BJ (cell line): ENCODE measurements at places on chromosomes 5 and 9. TPM values are rescaled to one million over a fixed set of nuclear protein-coding genes. Genes with fewer than 3 reads are reported as not detected.

Gene ARSI
- polyA plus RNA-seq = 5.2 and 9.8 TPM in 2 replicates

Gene C1QTNF2
- polyA plus RNA-seq = 0.69 and 0.98 TPM in 2 replicates

Gene FASTKD3
- polyA plus RNA-seq = 5.6 and 9.2 TPM in 2 replicates

Gene LECT2
- 0.10 TPM in 1 of 2 replicates, not detected in the other for polyA plus RNA-seq

Gene TAF11L5
- polyA plus RNA-seq = not detected in 2 replicates

Gene SPOCK1
- polyA plus RNA-seq = 293 and 304 TPM in 2 replicates

DNA sequence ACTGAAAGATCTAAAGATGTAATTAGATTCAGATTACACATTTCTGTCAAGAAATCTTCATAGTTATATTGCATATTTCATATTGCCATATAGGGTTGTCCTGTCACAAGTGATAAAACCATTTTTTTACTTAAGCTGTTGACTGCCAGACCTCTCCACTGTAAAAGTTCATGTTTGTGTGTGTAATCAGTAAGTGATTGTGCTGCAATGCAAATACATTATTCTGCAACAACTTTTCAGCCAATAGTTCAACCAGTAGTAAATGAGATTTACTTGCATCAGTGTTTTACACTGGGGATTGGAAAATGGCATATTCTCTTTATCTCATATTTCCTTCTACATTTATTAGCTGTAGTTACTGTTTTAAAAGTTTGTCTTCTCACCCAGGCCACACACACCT is 603.9 kb upstream of the RORB start:
- DNase-seq = no peak

DNA sequence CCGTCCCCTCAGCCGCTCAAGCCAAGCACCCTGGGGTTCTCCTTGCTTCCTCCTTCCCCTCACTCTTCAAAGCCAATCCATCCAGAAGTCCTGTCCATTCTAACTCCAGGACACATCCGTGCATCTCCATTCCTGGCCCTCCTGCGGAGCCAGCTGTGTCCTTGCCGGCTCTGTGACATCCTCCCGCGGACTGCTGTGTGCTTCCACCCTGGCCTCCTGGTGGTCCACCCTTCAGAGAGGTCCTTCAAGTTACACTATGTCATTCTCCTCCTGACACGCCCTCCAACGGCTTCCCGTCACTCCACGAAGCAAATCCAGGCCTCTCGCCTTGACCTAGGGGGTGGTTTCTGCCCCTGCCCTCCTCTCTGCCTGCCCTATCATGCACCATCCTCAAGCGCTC is 13.0 kb upstream of the SCGB3A1 start:
- no peak for DNase-seq

DNA sequence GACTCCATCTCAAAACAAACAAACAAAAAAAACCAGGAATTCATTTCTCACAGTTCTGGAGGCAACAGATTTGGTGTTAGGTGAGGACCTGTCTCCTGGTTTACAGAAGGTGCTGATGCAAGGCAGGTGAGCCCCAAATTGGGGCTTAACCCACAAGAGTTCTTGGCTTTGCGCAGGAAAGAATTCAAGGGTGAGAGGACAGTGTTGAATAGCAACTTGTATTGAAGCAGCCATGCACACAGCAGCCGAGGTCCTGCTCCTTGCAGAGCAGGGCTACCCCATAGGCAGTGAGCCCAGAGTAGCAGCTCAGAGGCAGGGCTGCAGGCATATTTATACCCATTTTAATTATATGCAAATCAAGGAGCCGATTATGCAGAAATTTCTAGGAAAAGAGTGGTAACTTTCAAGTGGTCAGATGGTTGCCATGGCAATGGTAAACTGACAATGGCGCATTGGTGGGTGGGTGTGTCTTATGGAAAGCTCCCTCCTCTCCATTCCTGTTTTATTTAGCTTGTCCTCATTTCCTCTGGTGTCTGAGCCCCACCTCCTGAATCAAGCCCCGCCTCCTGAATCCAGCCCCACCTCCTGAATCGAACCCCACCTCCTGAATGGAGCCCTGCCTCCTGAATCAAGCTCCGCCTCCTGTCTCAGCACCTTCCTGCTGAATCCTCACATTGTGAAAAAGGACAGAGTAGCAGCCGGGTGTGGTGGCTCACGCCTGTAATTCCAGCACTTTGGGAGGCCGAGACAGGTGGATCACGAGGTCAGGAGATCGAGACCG is 34.5 kb upstream of the COL5A1 start:
- no peak for DNase-seq

DNA sequence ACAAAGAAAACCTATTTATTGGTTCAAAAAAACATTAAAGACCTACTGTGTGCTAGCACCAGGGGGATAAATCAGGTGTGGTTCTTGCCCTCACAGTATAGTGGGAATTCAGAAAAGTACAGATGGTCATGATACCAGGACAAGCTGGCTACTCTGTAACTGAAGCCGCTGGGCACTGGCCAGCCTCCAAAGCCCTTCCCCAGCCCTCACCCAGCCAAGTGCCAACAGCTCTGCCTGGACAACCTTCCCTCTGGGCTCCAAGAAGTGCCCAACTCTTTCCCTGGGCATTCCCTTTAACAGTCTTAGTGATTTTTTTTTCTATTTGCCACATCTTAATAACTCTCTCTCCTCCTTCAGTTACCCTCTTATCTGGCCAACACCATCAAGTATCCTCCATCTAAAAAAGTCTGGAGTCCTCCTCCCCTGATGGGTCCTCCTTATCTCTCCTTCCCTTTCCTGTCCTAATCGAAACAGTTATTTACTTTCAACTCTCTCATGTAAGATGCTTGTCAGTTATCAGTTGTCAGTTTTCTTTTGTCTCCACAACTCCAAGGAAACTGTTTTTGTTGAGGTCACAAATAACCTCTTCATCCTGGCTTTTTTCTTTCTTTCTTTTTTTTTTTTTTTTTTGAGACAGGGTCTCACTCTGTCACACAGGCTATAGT is 13.3 kb upstream of the SEPTIN8 start:
- no peak for DNase-seq

GRCh38 chr5:64939772-64940510 is 171.2 kb downstream of the CWC27 start:
- no peak for DNase-seq

DNA sequence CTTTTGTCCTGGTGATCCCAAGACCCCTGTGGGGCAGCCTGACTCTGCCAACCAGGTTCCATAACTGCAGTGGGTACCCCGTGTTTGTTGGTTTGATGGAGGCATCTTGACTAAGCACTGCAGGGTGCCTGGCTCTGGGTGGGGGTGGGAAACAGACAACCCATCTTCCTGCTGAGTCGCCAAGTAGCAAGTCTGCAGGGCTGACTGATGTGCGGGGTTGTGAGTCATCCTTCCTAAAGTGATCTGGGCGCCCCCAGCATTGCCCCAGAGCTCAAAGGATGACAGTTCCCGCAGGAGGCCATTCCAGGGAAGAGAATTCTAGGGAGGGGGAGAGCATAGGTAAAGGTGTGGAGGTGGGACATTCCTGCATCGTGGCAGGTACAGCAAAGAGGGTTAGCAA is 23.5 kb downstream of the DAB2IP start:
- no peak for DNase-seq

- DNase-seq = no peak
These were observed 6.3 kb upstream of the DNAJB5 start for GRCh38 chr9:34983209-34983608.

DNA sequence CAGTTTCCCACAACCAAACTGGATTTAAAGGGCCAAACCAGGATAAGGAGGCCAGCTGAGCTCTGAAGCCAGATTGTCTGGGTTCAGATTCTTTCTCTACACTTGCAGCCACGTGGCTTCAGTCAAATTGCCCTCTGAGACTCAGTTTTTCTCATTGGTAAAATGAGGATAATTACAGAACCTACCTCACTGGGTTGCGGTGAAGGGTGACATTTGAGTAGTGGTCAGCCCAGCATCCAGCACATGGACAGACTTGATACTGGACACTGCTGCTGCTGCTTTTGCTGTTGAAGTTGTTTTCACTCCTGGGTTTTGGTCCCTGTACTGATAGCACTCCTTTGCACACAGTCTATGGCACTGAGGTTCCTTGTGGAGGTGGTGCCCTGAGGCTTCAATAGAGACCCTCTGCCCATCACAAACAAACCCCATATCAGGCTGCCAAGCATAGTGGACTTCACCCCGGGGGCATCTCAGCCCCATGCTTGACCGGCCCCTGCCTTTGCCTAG is 25.7 kb upstream of the CDKN2AIPNL start:
- no peak for DNase-seq

DNA sequence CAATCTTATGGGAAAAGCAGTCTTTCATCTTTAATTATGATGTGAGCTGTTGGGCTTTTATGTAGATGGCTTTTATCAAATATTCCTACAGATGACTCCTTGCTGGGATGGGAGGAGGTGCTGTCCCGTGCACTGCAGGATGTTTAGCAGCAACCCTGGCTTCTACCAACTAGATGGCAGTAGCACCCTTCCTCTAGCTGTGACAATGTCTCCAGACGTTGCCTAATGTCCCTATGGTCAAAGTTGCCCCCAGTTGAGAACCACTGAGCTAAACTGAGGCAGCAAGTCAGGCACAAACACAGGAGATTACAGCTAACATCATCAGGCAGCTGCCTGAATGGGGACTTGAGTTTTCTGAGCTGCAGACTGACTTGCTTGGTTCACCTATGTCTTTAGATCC is 401.9 kb upstream of the PDE4D start:
- no peak for DNase-seq

- no peak for DNase-seq
These were observed 14.7 kb downstream of the MGAT1 start for GRCh38 chr5:180787711-180788431.

DNA sequence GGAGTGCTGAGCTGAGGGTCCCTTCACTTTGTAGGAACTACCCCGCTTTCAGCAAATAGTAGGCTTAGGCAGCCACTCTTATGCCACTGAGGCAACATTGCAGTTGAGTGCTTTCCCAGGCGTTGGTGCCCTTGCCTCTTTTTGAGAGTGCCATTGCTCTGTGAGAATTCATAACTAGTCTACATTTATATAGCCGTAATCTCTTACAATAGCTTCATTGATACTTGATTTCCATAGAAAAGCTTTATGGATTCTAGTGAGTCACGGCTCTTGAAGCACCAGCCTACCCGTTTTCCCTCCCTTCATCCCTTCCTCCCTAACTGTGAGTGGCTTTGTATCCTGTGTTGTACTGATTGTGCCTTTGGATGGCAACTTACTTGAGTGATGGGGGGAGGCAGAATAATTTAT is 283.9 kb downstream of the AOPEP start:
- no peak for DNase-seq

- DNase-seq = peak; percentile 88
These were observed 17.7 kb downstream of the IL31RA start for GRCh38 chr5:55868846-55869245.

GRCh38 chr5:124512952-124513632 is 233.3 kb downstream of the ZNF608 start:
- DNase-seq = no peak

GRCh38 chr5:131394128-131394527 is 130.3 kb downstream of the CDC42SE2 start:
- DNase-seq = no peak

DNA sequence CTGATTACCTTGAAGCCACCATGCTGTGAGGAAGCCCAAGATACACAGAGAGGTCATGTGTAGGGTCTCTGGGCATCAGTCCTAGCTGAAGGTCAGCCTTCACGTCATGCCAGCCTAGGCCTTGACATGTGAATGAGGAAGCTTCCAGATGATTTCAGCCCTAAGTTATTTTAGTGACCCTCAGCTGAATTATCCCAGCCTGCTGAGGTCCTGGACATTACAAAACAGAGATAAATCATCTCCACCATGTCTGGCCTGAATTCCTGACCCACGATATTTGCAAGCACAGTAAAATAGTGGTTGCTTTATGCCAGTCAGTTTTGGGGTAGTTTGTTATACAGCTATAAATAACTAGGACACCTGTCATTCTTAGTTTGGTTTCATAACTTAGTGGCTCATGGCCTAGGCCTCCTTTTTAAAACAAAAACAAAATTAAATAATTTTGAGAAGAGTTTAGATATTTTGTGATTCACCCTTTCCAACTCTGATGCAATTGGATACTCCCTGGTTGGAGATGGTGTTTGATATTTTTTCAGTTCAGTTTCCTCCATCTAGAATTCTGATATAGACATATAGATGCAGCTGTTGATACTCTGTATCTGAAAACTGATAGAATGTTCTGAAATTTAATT is 571.3 kb upstream of the CLINT1 start:
- no peak for DNase-seq

- no peak for DNase-seq
These were observed 404.0 kb upstream of the IRX1 start for GRCh38 chr5:3191585-3191984.
